COR-L47 (cell line): ENCODE measurements at places on chromosomes 6 and 20.
A peak's percentile ranks its signal among the peaks of the same experiment; 100 is the strongest.

- DNase-seq, result no peak
These were observed 35.7 kb downstream of the CITED2 start for GRCh38 chr6:139338795-139339194.

- DNase-seq, result peak; percentile 71
These were observed at the start of gene TXNDC5 for GRCh38 chr6:7910654-7911344. TXNDC5 (minus strand) TSS chr6:7910788; CDS start chr6:7910776, 12 bp downstream.

GRCh38 chr6:130587778-130588520 lies 222.1 kb downstream of the TMEM200A start:
- DNase-seq, result no peak

GRCh38 chr20:6756693-6757595 lies 10.5 kb upstream of the BMP2 start:
- DNase-seq, result no peak

DNA sequence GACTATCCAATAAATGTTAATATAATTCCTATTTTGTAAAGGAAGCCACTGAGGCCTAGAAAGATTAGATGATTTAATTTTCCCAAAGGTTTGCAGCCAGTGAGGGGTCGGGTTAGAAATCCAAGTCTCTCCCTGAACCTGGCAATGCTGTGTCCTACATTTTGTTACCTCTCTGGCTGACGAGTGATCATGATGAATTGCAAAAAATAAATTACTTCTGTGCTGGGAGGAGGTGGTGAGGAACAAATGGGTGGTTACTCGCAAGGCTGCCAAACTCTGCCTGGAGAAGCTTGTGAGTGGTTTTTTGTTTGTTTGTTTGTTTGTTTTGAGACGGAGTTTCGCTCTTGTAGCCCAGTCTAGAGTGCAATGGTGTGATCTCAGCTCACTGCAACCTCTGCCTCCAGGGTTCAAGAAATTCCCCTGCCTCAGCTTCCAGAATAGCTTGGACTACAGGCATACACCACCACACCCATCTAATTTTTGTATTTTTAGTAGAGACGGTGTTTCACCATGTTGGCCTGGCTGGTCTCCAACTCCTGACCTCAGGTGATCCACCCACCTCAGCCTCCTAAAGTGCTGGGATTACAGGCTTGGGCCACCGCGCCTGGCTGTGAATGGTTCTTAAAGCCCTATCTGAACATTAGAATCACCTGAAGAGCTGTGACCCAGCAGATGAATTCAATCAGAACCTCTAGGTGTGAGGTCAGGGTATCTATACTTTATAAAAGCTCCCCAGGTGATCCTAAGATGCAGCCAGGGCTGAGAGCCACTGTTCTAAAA lies 20.2 kb upstream of the TBC1D7 start:
- no peak for DNase-seq

DNA sequence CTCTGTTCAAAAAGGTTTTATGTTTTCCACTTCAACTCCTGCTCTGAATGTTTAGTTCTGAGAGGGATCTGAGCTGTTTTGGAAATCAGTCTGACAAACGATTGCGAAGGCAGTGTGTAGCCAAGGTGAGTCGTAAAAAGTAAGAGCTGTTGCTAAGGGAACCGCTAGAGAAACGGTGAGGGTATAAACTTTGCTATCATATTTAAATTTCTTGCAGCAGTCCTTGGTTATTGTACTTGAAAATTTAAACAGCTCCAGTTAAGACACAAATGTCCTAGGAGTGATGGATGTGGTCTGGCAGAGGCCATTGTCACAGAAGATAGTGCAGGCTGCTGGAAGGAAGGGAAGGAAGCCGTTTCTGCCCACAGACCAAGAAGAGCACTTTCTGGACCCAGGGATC lies 64.9 kb upstream of the CITED2 start:
- DNase-seq, result no peak

DNA sequence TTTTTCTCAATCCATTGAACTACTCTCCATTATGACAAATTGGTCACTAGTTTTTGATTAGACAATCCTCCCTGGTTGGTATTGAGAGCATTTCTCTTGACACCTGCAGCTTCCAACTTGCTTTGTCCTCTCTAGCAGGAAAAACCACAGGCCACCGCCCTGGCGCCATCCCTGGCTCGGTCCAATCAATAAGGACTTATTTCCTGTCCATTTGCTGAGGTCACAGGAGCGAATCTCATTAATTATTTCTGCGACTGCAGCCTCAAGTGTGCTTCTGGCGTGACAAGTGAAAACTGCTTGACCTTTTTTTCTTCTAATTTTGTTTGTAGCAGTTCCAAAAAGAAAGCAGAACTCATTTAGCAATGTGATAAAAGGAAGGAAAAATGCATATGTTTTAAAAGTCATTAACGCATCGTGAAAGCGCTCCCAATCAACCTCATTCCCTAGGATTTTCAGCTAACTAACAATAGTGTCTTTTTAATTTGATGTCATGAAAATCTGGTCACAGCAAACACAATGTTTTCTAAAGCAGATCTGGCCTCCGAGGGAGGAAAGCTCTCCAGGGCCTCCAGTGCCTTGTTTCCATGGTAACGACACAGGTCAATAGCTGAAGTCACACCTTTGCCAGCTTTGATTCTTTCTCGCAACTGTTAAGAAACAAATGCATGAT lies 39.0 kb upstream of the BEND3 start:
- peak; percentile 29 for DNase-seq

DNA sequence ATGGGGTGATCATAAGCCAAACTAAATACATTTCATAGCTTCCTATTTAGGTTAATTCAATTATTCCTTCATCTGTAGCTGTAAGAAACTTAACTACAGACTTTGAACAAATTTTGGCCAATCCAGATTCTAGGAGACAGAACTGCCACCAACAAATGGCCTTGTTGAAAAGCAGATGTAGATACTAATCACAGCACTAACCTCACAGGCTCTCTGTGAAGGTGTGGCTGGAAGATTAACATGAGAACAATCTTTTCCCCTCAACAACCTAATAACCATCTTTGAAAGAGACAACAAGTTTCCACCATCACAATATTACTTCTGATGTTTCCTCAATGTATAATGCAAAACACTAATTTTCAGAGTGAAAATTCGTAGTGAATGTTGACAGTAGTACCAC lies 87.8 kb downstream of the SESN1 start:
- no peak for DNase-seq

DNA sequence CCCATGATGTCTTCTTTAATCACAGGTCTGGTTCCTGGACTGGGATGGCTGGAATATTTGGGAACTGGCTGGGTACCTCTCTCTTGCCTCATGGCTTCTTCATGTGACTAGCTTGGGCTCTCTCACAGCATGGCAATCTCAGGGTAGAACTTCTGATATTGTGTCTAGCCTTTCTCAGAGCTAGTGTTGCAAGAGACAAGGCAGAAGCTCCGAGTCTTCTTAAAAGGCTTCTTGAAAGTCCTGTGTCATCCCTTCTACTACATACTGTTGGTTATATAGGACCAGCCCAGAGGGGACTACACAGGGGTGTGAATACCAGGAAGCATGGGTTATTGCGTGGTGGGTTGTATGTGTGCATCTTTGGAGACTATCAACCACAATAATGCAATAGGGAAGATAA lies 23.3 kb downstream of the BCAS1 start:
- DNase-seq, result no peak

- no peak for DNase-seq
These were observed 15.1 kb upstream of the CCDC170 start for GRCh38 chr6:151478670-151479069.

DNA sequence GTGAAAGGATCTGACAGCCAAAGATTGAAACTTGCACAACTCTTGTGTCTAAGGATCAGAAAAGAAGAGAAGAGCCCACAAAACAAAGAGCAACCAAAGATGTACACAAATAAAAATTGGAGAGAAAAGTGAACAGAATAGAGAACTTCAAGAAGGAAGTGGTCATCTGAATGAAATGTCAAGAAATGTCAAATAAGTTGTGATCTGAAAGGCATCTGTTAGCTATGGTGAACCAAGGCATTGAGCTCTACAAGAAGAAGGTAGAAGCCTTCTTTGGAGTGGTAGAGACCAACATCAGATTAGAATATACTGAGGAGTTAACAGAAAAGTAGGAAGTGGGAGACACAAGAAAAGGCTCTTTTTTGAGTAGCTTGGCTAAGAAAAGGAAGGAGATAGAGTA lies 28.5 kb downstream of the IL17F start:
- DNase-seq, result no peak

DNA sequence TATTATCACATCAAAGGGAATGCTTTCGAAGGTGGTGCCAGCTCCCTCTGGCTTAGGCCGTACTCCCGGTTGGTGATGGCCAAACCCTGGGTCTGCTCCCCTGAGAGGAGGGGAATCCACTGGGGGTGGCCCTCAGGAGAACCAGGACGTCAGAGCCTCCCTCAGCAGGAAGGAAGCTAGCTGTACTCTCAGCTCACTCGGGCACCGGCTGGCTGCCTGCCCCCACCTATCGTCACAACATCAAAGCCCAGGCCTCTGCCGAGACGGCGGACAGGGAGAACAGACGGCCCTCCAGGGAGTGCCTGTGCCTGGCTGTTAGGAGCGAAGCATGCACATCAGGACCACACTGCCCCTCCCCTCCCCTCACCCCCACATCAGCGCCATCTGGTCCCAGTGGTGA lies 9.2 kb upstream of the PGC start:
- DNase-seq, result no peak

- DNase-seq, result no peak
These were observed 4.9 kb upstream of the ARFGAP1 start for GRCh38 chr20:63267691-63268090.

DNA sequence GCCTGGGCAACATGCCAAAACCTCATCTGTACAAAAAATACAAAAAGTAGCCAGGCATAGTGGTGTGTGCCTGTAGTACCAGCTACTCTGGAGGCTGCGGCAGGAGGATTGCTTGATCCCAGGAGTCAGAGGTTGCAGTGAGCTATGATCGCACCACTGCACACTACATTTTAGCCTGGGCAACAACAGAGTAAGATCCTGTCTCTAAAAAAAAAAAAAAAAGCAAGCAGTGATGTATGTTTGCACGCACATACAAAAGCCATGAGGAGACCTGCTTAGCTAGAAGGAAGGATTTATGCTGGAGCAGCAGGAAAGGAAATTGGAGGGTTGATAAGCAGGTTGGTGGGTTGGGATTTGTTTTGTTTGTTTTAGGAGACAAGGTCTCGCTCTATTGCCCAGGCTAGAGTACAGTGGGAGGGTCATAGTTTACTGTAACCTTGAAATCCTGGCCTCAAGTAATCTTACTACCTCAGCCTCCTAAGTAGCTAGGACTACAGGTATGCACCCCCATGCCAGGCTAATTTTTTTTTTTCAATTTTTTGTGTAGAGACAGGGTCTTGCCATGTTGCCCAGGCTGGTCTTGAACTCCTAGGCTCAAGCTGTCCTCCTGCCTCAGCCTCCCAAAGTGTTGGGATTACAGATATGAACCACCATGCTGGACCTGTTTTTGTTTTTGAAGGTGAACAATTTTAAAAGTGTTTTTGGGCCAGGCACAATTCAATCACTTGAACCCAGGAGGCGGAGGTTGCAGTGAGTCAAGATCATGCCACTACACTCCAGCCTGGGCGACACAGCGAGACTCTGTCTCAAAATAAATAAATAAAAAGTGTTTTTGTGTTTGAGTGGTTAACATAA lies 4.0 kb downstream of the ZSWIM3 start:
- DNase-seq, result peak; percentile 66

GRCh38 chr6:129672881-129673631 lies 36.9 kb downstream of the ARHGAP18 start:
- no peak for DNase-seq

DNA sequence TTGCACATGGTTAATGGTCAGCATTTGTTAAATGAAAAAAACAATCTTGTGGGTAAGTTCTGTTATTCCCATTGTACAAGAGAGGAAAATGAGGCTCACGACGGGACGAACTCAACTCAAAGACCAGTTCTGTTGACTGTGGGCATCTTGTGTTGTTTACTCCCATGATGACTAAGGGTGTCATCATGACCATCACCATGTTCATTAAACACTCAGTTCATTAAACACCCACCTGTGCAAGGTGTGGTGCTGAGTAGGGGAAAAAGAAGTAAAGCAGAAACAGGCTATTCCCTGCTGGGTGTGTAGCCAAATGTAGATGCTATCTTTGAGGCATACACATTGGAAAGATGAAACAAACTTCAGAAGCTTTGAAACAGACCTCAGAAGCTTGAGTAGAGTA lies 4.5 kb downstream of the CHMP4B start:
- no peak for DNase-seq

DNA sequence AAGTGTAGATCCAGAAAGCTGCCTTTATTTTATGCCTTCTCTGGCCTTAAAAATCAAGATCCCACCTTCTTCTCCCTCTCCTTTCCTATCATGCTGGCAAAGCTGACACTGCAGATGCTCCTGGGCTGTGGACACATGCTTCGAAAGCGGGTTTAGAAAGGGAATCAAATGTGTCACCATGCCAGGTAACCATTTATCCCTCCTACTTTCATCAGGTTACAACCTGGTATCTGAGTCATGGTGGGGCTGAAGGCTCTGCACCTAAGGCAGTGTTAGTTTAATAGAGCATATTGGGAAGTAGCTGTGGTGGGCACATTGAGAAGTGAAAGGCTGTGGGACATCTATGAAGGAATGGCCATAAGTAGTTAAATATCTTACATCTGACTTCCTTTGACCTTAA lies 69.8 kb downstream of the GJA1 start:
- DNase-seq, result no peak

GRCh38 chr6:10692965-10693538 lies 1.4 kb downstream of the C6orf52 start:
- no peak for DNase-seq

GRCh38 chr6:31945507-31946369 lies at the start of gene CFB:
CFB (plus strand) TSS chr6:31946095; CDS start chr6:31946222, 127 bp downstream.
- no peak for DNase-seq

GRCh38 chr6:135657207-135657606 lies 159.7 kb upstream of the AHI1 start:
- DNase-seq, result no peak

DNA sequence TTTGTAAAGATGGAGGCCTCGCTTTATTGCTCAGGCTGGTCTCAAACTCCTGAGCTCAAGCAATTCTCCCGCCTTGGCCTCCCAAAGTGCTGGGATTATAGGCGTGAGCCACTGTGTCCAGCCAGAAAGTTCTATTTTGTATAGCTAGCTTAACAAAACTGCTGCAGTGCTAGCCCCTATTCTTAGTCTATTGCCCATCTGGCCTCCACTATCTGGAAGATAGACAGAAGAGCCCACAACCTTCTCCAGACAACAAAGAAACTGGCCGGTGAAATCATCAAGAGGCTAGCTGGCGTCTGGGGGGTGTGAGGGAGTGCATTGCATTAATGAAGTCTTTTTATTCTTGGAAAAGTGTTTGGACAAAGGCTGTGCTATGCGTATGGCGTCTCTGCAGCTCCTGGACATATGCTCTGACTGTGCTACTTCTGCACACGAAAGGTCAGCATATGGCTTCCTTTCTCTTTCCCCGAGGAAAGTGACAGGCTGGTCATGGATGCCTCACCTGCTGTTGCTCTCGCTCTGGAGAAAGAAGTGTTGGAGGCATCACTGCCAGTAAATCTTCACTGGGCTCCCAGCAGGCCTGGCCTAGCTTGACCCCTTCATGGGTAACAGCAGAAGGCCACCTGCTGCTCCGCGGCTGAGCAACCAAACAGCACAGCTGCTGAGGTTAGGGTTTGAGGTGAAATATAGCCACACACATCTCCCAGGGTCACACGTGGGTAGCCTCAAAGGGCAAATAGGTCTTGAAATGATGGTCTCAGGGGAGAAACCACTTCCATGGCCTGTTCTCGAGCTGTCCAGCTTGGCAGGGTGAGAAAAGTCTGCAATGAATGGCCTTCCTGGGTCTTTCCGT lies 95.1 kb upstream of the IYD start:
- DNase-seq, result no peak
